Frontal cortex (tissue), 4 donors: ENCODE measurements at places on chromosomes 11 and 22.
A peak's percentile ranks its signal among the peaks of the same experiment; 100 is the strongest.

DNA sequence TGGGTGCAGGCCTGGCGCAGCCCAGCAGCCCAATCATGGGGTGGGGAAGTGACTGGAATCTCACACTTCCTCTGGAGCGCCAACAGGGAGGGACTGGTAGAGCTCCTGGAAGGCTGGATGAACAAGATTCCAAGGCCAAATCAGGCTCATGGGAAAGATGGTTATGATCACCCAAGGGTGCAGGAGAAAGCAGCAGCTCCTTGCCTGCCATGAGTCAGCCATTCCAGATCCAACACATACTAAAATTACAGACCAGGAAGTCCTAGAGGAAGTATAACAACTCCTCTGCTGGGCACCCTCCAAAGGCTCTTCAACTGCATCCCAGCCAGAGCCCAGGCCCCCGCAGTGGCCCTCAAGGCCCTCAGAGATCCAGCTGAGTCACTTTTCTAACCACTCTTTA, 427.3 kb downstream of the TENM4 start:
- no peak for DNase-seq

GRCh38 chr11:10653261-10653660, 40.3 kb downstream of the IRAG1 start:
- no peak for DNase-seq

DNA sequence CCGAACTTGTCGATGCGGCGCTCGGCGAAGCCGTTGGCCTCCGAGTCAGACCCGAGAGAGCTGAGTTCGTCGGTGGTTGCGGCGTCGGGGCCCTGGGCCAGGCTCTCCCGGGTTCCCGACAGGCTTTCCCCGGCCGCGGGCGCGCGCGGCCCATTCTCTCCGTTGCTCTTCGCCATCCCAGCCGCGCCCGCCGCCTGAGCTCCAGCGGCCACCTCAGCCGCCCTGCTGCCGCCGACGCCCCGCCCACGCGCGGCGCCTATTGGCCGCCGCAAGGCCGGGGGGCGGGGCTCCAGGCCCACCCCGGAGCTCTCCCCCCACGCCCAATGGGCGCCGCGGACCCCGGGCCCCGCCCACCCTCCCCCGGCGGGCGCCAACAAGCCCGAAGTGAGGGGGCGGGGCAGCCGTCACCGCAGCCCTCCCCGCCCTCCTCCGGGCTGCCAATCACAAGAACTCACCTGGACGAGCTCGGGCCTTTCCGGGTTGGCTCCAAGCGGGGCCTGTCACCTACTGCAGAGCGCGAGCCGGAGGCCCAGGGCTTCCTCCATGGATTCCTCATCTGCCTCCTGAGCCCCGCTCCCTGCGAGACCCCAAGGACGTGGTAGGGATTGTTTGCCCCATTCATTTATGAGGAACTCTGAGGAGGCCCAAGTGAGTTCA, at the start of gene TBC1D10A:
TSS of gene TBC1D10A (minus strand) at position 236 of the 657 bp plus-strand sequence. CDS start at position 176, 60 bp downstream.
- DNase-seq: peak; percentile 98

DNA sequence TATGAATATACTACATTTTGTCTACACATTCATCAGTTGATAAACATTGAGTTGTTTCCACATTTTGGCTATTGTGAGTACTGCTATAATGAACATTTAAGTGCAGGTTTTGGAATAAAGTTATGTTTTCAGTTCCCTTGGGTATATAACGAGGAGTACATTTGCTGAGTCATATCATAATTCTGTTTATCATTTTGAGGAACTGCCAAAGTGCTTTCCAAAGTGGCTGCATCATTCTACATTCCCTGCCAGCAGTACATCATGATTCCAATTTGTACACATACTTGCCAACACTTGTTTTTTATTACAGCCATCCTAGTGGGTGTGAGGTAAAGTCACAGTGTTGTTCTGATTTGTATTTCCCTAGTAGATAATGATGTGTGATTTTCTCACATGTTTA, 1458.6 kb upstream of the TENM4 start:
- no peak for DNase-seq

DNA sequence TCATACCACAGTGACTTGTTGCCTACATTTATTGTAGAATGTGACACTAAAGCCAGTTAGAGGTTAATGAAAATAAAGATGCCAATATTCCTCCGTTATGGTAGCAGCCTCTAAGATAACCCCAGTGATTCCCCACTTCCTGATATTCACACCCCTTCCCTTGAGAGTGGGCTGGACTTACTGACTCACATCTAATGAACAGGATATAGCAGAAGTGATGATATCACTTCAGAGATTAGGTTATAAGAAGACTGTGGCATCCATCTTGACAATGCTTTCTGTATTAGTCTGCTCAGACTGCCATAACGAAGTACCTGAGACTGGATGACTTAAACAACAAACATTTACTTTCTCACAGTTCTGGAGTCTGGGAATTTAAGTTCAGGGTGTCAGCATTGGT, 149.6 kb upstream of the MTNR1B start:
- DNase-seq: no peak

- no peak for DNase-seq
Observed at GRCh38 chr11:16403851-16404250, 47.5 kb upstream of the SOX6 start.

DNA sequence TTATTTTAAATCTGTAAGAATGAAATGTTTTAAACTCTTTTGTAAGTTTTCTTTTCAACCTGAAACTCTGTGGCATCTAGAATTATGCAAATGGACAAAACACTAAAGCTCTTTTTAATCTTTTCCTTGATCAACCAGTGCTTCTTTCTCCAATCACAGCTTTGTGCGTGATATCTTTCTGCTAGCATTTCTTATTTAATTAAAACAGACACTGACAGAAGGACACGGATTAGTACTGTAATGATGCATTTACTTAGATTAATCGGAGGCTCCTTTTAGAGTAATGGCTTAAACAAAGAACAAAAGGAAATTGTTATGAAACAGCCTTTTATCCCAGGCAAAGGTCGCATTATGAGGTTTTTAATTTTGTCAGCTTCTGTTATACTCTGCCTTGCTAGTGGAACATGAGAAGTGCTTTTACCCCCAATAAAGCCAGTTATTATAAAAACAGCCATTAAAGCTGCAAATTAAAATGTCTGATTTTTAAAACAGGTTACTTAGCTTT, 48.5 kb upstream of the SOX6 start:
- DNase-seq: no peak

DNA sequence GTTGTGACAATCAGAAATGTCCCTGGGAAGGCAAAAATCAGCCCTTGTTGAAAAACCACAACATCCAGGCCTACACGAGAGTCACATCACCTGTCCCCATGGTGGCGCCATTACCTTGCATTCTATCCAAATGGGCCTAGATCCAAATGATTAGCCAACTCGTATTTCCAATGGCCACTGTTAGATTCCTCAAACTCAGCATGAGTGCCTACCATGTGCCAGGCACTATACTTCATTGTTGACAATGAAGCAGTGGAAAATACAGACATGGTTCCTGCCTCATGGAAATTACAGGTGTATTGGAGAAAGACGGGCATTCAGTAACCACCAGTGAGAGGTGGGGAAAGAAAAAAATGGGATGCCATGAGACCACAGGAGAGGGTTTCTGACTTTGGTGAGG, 29.8 kb upstream of the CREB3L1 start:
- no peak for DNase-seq

- no peak for DNase-seq
Observed at GRCh38 chr22:29348041-29348440, 32.5 kb upstream of the RASL10A start.

GRCh38 chr11:88806410-88806809, 259.4 kb downstream of the GRM5 start:
- DNase-seq: no peak

DNA sequence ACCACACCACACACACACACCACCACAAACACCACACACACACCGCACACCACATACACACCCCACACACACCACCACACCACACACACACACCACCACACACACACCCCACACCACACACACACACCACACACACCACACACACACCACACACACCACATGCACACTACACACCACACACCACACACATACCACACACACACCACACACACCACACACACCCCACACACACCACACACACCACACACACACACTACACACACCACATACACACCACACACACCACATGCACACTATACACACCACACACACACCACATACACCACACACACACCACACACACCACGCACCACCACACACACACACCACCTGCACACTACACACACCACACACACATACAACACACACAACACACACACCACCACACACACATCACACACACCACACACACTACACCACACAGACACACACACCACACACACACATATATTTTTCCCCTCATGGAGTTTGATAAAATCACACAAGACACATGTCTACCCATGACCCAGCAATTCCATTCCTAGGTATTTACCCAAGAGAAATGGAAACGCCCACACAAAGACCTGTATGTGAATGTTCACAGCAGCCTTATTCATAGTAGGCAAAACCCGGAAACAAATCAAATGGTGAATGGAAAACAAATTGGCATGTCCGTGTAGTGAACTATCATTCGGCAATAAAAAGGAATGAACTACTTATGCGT, 14.3 kb downstream of the CD5 start:
- no peak for DNase-seq

- DNase-seq: no peak
Observed at GRCh38 chr11:13446444-13446843, 16.6 kb downstream of the BTBD10 start.

- DNase-seq: peak; percentile 41
Observed at GRCh38 chr11:128956401-128957201, 13.9 kb upstream of the TP53AIP1 start.

DNA sequence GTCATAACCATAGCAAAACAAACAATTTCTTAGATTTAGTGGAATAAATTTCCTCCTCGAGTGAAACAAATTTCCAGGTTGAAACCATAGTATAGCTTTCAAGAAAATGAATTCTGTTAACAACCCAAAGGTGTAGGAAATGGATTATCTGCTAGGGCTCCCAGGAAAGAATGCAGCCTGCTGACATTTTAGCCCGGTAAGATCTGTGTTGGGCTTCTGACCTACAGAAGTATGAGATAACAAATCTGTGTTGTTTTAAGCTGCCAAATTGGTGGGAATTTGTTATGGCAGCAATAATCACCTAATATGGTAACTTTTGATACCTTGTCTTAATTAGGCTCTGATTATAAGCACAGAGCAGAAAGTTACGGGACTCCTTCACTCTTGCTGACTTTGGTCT, 32.0 kb upstream of the OR6M1 start:
- DNase-seq: no peak

GRCh38 chr11:127238321-127238720, 237.8 kb upstream of the KIRREL3 start:
- no peak for DNase-seq

DNA sequence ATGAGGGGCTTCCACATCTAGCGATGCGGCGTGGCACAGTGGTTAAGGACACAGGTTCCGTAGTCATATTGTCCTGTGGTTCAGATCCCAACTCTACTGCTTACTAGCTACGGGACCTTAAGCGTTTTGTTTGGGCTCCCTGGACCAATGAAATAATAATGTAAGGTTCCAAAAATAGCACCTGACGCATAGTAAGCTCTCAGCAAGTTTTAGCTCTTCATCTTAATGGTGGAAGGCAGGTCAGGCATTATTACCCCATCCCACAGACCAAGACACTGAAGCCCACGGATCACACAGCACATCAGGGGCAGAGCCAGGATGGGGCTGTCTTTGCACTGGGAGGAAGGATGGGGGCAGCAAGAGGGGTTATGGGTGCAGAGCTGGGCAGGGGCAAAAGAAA, 13.0 kb downstream of the DNAJB13 start:
- DNase-seq: no peak

DNA sequence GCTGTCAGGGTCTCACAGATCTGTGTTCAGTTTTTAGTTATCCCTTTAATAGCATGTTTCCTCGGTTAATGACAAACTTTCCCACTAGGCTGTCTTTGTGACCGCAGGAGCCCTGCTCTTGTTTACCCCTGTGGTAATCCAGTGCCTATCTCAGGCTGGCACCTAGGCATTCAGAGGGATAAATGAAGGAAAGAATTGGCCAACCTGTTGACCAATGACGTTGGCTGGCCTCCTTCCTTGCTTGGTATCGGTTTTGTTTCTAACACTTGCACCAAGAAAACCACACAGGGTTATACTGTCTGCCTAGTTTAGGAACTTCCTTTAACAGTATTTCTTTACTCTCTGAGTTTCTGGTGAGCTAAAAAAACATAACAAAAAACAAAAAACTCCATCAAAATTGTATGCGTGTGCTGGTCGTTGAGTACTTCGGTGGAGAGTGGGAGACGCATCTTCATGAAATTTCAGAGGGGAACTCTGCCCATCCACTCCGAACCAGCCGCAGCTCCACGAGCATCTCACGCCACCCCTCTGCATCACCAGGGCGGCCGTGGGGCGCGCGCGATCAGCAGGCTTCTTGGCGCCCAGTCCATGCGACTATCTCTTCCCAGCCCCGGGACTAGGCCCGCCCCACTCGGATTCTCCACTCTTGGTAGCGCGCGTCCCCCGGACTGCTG, 563 bp upstream of the ENDOD1 start:
- no peak for DNase-seq

- no peak for DNase-seq
Observed at GRCh38 chr11:131889146-131889577, 518.7 kb downstream of the NTM start.

- DNase-seq: no peak
Observed at GRCh38 chr11:35146074-35146521, 7.1 kb downstream of the CD44 start.

DNA sequence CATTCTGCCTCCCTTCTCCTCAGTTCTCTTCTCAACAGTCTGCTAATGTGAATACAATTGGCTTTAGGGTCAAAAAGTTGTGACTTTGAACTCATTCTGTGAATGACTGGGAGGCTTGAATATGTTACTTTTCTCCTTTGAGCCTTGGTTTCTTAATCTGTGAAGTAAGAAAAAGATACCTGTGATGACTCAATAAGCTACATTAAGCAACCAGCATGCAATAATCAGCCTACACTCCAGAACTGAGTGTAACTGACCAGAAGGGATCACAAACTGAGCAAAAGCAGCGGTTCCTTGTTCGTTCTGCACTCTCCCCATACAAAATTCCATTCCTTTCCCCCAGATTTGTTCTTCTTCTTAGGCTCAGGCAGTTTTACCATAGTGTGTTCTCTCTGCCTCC, 23.4 kb downstream of the ZNF202 start:
- no peak for DNase-seq

DNA sequence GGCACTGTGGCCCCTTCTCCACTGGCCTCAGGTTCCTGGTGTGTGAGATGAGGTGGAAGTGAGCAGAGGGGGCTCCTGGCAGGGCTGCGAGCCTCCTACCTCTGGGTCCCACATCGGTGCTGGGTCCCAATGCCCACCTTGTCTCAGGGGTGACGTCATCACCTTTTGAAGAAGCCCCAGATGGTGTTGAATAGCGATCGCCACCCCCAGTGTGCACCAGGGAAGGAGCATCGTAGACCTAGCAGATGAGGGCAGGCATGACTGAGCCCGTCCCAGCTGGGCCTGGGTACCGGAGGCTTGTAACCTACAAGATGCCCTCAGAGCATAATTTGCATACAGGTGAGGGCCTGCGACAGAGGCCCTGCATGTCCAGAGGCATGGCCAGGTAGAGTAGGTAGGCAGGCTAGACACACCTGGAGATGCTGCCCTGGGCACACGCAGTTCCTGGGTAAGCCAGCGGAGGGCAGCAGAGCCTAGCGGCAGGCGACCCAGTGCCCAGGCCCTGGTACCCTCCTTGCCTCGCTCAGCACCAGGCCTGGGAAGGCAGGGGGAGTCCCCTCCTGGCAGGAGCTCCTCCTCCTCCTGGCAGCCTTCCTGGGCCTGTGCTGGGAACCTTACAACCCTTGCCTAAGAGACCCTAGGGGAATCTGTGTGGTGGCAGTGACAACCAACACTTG, 52.5 kb downstream of the TPCN2 start:
- peak; percentile 92 for DNase-seq
